Stimulated activated CD4-positive, alpha-beta T cell treated with anti-CD3 and anti-CD28 coated beads, Interleukin-15, amount 100 ng/mL, for 1 hour (primary cell): ENCODE measurements at places on chromosomes 1 and 21.

DNA sequence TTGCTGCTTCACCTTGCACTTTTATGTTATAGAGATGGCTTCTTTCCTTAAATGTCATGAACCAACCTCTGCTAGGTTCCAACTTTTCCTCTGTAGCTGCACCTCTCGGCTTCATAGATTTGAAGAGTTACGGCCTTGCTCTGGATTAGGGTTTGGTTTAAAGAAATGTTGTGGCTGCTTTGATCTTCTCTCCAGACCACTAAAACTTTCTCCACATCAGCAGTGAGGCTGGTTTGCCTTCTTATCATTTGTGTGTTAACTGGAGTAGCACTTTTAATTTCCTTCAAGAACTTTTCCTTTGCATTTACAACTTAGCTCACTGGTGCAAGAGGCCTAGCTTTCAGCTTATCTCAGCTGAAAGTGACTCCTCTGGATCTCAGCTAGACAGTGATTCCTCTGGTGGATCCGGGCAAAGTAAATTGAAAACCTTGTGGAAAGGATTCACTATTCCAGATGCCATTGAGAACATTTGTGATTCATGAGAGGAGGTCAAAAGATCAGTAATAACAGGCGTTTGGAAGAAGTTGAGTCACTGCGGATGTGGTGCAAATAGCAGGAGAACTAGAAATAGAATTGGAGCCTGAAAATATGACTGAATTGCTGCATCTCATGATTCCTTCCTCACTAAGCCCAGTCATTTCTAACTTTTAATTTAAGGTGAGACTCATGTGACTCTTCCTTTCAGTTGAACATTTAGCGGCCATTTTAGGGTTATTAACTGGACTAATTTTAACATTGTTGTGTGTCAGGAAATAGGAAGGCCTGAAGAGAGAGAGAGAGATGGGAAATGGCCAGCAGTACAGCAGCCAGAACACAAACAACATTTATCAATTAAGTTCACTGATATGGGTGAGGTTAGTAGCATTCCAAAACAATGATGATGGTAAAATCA lies 16.2 kb upstream of the RGS1 start:
- no peak for DNase-seq

DNA sequence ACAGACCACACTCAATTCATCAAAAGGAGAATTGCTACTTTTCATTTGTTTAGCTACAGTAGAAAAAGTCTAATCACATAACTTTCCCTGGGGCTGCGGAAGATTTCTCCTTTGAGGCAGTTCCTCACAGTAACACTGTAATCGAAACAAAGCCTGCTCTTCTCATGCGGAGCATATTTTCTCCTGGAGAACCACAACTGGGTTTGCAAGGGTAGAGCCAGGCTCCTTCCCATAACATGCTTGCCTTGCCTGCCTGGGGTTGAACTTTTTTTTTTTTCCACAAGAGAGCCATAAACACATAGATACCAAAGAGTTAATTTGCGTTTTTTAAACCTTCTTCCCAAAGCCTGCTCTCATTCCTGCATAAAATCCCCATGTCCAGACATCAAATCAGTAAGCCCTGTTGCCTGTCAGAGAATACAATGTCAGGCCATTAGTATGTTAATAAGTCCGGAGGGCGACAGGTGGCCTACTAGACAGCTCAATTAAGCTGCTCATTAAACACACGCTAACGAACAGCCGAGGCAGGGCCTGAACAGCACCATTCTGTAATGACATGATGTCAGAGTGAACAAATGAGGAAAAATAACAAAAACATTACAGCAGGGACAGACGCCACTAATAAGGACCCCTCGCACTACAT lies 107.1 kb upstream of the OLIG2 start:
- no peak for DNase-seq

DNA sequence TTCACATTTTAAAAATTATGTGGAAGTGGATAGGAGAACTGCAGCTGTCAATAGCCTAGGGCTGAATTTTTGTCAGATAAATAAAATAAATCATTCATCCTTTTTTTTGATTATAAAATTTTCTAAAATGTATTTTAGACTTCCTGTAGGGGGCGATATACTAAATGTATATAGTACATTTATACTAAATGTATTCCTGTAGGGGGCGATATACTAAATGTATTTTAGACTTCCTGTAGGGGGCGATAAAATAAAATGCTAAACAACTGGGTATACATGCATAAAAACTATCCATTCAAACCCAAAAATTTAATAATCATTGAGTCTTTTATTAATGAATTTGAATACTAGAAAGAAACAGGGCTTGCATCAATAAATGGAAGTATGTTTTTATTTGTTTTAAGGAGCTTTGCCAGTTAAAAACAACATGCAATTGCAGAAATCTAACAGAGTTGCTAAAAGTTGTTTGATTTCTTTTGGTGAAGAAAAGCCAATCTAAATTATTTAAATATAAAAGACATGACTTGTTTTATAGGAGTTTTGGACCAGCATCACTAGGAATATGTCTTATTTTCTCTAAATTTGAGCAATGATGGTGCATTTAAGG lies 31.4 kb downstream of the CLCA1 start:
- no peak for DNase-seq

- no peak for DNase-seq
Measured at GRCh38 chr21:24825348-24825747, 781.9 kb downstream of the MRPL39 start.

- no peak for DNase-seq
Measured at GRCh38 chr1:205541161-205541886, 36.9 kb downstream of the CDK18 start.

DNA sequence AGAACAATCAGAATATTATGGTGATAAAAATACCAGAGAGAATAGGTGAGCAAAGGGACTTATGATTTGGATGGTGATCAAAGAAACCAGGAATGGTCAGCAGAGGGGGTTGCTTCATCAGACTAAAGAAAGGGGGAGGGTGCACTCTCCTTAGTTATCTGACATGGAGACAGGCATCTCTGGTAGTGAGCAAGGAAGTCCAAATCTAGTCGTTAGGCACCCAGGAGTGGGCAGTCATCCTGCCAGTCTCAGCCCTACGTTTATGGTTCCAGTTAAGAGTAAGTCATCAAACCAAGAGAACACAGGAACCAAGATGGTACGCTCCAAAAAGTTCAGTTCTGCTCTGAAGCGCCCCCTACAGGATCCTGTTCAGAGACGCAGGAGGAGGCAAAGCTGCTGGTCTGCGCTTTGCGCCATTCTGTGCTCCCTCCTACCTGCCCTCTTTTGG lies 28.6 kb downstream of the EBNA1BP2 start:
- no peak for DNase-seq

GRCh38 chr1:210558302-210558701 lies 229.6 kb downstream of the HHAT start:
- no peak for DNase-seq

- DNase-seq, result no peak
Measured at GRCh38 chr1:6072774-6073479, 27.2 kb downstream of the KCNAB2 start.

GRCh38 chr21:18155508-18156193 lies 89.0 kb upstream of the CHODL start:
- no peak for DNase-seq
